Left ventricle myocardium inferior (tissue), 1 donor: ENCODE measurements at places on chromosomes 2 and 18.
A peak's percentile ranks its signal among the peaks of the same experiment; 100 is the strongest.

DNA sequence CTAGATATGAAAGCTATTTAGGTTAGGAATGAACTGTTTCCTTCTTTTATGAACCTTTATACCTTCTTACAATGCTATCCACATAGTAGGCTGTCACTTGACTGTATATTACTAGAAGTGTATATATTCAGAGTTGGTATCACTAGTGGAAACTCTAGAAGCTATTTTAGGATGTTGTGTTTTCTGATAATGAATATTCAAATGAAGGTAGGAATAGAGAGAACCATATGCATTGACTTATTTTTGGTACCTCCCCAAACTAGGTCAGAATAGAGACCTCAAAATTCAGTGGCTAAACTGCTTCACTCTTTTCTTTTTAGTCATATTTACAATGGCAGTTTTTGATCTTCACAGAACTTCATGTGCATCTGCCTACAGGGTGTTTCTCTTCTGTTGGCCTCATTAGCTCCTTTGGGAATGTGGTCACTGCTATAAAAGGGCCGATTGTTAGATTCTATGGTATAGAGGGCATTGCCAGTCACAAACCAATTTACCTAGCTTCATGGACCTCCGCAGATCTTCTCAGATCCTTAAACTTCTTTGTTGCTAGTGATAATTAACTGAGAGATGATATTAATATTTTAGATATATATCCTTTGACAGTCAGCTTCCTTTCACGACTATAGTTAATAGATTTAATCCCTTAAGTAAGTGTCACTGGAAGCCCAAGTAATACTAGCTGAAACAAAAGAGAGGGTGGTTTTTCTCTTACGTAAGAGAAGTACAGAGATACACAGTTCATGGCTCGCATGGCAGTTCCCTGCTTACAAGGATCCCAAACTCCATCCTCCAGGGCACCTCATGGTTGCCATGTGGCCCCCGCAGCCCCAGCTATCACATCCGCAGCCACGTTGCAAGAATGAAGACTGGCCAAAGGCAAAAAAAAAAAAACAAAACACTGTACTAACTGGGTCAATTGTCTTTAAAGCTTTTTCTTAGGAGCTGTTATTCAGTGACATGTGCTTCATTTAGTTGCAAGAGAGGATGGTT, 61.0 kb downstream of the TSPYL6 start:
- DNase-seq, result no peak

GRCh38 chr2:54529935-54530334, 73.8 kb downstream of the SPTBN1 start:
- DNase-seq, result no peak

- no peak for DNase-seq
Measured at GRCh38 chr2:116319935-116320334, 1494.6 kb upstream of the DDX18 start.

DNA sequence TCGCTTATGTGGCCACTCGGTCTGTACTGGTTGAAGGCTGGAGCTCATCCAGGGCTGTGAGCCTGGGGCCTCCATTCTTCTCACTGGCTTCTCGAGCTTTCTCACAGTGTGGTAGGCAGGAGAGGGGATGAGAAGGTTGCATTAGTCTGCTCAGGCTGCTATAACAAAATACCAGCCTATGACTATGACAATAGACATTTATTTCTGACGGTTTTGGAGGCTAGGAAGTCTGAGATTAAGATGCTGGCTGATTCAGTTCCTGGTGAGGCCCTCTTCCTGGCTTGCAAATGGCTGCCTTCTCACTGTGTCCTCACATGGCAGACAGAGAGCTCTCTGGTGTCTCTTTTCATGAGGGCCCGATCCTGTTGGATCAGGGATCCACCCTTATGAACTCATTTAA, 6.2 kb upstream of the STK25 start:
- DNase-seq, result no peak

GRCh38 chr2:11589316-11589940, 55.6 kb downstream of the GREB1 start:
- no peak for DNase-seq

DNA sequence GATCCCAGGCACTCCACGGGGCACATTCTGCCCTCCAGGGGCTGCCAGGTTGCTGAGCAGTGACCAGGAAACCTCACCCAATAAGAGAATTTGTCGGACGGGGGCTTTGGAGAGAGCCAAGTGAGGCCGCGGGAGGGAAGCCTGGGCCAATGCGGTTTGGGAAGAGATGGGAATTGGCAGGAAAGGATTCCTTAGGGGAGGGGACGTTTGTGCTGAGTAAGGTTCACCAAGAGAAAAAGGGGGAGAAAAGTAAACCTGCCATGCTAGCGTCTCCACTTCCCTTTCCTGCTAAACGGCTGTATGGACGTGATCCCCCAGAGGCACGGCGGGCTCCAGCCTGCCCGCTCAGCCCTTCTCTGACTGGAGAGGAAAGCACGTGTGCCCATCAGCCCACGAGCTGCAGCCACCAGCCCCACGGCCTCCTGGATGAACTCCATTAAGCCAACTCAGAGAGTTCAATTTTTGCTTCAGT, 194.4 kb upstream of the ID2 start:
- no peak for DNase-seq

DNA sequence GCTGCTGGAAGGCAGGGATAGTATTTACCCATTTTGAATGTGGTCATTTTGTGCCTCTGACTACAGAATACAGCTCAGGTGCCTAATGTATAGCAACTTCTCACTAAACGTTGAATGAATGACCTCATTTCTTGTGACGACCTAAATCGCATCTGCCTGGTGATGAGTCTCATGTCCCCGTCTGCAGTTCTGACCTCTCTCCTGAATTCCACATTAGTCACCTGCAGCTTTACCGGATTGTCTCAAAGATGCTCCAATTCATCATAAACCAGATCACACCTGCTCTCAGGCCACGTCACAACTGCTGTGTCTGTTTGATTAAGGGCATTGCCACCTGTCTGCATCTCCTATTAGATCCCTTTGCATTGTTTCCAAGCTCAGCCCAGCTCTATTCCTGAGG, 133.6 kb upstream of the MYT1L start:
- DNase-seq, result no peak

DNA sequence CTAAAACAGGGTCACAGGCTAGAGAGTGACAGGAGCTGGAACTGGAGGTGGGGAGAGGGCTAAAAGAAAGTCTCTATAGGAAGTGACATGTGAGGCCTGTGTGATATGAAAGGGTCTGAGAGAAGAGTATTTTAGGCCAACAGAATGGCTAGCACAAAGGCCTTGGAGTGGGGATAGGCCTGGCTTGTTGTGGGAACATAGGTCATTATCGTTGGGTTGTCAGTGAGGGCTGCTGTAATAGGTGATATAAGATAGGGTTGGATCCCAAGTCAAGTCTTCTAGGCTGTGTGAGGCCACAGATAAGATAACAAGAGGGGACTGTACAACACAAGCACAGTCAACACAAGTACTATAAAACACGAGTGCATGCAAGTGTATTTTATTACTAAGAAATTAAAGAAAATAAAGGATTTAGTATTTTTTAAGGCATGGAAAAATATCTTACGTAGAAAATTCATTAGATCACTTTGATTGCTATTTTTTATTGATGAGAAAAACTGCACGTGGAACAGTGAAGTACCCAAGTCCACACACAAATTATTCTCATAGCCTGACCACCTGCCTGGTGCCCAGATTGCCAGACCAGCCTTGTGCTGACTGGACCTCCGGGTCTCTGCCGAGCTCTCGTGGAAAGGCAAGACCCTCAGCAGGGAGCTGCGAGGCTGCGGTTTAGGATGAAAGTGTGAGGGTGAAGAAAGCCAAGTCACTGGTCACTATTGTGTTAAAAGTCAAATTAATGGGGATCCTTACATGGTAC, 14.1 kb downstream of the LTBP1 start:
- DNase-seq, result no peak

- no peak for DNase-seq
Measured at GRCh38 chr2:203016716-203017115, 2.0 kb downstream of the NBEAL1 start.

GRCh38 chr2:41867553-41867952, 180.3 kb upstream of the PKDCC start:
- DNase-seq, result no peak

GRCh38 chr2:217826520-217826919, 176.3 kb downstream of the TNS1 start:
- peak; percentile 82 for DNase-seq

GRCh38 chr18:28150925-28151324, 26.0 kb downstream of the CDH2 start:
- no peak for DNase-seq

- no peak for DNase-seq
Measured at GRCh38 chr2:192571636-192572035, 376.9 kb upstream of the TMEFF2 start.

DNA sequence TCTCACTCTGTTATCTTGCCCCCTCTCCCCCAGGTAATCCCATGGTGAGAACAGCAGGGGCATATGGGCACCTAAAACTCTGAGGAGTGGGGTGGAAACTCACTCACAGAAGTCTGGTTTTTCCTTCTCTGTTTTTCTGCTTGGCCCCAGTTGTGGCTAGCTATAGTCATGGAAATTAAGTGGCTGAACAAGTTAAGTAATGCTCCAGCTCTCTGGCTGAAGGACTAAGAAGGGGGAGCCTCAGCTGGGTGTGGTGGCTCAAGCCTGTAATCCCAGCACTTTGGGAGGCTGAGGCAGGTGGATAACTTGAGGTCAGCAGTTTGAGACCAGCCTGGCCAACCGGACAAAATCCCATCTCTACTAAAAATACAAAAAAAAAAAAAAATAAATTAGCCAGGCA, 261.0 kb downstream of the TPGS2 start:
- no peak for DNase-seq

DNA sequence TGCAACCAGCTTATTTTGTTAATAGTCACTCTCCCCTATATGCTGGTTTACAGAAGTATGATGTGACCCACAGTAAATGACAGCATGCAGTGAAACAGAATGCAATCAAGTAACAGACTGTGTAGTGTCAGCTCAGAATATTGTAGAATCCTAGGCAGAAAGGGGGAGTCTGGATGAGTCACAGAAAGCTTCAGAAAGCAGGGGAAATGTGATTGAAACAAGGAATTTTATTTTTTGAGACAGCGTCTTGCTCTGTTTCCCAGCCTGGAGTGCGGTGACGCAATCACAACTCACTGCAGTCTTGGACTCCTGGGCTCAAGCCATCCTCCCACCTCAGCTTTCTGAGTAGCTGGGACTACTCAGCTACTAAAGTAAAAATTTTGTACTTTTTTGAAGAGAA, 219.9 kb upstream of the FBXO11 start:
- DNase-seq, result no peak

GRCh38 chr2:66846887-66847286, 412.0 kb downstream of the MEIS1 start:
- no peak for DNase-seq

- DNase-seq, result no peak
Measured at GRCh38 chr2:86044614-86045013, 61.1 kb downstream of the POLR1A start.
